Endodermal cell (in vitro differentiated cells): ENCODE measurements at places on chromosomes 7 and 10. TPM values are rescaled to one million over a fixed set of nuclear protein-coding genes. Genes with fewer than 3 reads are reported as not detected.

The LBX1 gene
- not detected in 3 replicates for total RNA-seq

The OPN1SW gene
- total RNA-seq = 0.45 TPM in 1 of 3 replicates, not detected in the others

The MACC1 gene
- total RNA-seq = 1.4 and 2.8 TPM in 2 replicates

DNA sequence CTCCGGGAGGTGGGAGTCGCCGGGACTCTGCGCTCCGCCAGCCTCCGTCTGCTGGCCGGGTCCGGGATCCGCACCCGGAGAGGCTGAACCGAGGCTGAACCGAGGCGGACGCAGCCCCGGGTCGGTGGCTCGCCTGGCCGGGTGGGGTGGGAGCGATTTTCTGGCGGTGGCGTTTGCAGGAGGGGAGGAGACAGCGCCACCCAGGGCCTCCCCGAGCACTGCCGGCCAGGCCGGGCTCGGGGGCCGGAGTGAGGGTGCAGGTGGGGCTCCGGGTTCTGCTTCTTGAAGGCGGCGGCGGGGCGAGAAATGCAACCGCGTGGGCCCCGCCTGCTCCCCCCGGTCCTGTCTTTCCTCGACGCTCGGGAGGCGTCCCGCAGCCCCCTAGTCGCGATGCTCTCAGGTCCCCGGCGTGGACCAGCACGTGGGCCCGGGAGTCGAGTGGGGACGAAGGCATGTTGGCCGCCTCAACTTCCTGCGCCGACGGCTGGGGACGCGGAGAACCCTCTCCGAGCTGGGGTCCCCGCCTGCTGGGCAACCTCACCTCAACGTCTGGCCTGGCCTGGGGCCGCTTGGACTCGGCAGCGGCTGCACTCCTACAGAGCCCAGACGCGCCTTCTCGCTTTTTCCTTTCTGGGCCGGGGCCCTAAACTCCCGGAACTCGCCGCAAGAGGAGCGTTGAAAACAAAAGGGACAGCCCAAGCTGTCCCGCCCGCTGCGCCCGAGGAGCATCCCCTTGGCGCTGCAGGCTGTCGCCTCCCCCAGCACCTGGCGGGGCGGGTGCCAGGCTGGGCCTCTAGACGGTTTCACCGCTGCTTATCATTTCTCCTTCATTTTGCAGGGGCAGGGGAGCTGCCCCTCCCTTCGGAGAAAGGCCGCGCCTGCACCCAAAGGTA lies 25.2 kb upstream of the VAX1 start:
- peak; percentile 94 for DNase-seq

DNA sequence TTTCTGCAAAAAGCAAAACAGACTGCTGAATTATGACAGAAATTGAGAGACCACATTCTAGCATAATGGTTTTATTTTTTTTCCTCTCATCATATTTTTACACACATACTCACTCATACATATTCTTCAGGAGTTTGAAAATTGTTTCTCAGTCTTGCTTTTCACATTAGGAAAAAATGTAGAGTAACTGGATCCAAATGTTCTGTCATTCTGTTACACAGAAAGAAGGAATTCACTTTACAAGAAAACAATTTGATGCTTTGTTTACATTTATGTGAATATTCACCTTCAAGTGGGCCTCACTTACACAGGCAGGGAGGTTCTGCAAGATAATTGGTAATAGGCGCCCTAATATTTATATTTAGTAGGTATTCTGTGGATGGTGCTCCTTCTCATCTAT lies 82.0 kb downstream of the ARL4A start:
- no peak for DNase-seq

DNA sequence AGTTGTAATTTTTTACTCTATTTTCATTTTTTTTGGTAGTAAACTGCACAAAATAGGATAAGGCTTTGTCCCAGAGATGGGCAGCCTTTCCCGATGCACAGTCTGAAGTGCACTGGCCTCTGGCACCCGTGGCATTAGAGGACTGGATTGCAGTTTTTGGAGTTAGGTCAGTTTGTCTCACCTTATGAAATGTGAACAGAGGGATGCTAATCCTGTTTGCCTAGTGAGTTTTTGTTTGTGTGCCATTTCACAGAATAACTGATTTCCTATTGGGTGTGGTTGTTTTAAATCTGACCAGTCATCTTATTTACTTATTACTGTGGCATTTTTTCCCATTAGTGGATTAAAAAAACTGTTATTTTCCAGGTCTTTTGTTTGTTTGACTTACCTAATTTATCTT lies 109.5 kb upstream of the GATA3 start:
- DNase-seq = no peak

DNA sequence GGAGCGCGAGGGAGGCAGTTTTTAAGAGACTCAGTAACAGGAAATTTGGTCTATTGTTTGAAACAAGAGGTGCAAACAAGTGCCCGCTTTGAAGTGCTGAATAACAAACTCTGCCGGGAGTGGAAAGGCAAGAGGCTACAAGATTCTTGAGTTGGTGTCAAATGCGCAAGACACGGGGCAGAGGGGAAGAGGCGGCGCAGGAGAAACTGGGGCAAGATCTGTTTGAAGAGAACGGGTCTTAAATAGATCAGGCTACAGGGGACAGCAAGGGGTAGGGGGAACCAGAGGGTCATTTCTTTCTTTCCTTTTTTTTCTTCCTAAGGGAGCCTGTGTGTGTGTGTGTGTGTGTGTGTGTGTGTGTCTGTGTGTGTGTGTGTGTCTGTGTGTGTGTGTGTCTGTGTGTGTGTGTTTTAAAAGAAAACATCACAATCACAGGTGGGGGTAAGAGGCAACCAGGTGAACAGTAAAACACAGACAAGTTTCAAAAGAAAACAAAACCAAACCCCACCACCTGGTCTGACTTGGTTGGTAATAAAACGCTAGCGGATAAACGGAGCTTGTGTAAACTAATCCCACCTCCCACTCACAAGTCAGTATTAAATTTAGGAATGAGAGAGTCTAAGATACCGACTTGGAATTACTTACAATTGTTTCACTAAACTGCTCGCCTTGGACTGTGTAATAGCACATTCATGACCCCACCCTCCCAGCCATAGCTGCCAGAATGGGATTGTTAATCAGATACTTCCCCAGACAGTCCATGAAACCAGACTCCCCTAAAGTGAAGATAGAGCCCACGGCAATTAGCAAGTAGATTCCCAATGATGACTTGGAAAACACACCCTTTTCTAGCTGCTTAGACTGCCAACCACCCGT lies 13.1 kb upstream of the CUX1 start:
- DNase-seq = peak; percentile 90

- DNase-seq = no peak
Observed at GRCh38 chr10:88668465-88668864, 4.2 kb downstream of the LIPF start.

DNA sequence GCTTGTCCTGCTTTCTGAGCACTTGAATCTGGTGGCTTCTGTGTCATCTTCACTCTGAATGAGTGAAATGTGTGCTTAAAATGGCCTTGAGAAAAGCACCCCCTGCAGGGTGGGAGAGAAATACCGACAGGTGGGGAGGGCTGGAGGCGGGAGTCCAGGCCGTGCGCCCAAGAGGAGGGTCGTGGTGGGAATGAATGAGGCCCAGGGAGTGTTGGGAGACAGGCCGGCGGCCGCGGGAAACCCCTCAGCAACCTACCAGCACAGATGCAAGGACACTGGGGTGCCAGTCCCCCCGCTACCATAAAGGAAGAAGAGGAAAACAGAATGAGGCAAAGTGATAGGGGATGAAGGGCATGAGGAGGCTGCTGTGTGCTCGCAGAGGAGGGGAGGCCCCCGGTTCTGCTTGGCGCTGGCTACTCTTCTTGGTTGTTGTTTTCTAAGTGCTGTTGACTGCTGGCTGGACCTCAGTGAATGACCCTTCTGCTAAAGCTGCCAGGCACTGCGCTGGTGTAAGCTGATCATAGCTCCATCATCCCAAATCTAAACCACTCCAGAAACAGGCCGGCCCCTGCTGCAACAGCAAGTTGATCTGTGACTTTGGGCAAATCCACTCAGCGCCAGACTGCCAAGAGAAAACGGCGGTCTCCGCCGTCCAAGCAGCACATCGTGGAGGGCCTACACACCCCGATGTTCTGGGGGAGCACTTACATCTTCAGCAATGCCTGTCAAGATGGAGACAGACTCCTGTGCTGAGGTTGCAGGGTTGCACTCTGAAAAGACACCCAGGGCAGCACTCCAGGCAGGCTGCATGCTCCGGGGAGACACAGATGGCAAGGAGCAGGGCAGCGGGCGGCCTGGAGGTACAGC lies 378.5 kb downstream of the DNAJB6 start:
- peak; percentile 45 for DNase-seq

DNA sequence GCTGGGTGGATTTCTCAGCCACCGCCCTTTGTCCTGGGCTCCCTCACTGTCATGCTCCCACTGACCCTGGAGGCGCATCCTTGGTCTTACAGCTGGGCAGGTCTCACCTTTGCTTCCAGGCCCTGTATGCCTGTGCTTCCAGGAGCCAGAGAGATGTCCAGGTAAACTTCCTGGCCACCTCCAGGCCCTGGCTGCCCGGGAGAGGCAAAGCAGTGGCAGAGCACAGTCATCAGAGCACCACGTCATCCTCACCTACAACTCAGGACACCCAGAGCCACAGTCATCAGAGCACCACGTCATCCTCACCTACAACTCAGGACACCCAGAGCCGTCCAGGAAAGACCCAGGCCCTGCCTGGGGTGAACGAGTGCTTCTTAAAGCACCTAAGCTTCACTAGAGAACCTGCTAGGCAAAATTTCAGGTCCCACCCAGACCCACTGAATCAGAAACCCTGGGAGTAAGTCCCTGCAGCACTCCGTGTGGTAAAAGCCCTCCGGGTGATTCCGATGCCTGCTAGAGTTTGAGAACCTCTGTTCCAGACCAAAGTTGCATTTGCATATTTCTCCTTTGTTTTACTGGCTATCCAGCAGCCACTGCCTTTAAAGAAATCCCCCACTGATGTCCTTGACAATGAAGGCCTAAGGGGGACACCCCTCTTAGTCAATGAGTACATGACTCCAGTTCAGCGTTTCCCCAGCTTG lies 62.3 kb downstream of the DLG5 start:
- no peak for DNase-seq

DNA sequence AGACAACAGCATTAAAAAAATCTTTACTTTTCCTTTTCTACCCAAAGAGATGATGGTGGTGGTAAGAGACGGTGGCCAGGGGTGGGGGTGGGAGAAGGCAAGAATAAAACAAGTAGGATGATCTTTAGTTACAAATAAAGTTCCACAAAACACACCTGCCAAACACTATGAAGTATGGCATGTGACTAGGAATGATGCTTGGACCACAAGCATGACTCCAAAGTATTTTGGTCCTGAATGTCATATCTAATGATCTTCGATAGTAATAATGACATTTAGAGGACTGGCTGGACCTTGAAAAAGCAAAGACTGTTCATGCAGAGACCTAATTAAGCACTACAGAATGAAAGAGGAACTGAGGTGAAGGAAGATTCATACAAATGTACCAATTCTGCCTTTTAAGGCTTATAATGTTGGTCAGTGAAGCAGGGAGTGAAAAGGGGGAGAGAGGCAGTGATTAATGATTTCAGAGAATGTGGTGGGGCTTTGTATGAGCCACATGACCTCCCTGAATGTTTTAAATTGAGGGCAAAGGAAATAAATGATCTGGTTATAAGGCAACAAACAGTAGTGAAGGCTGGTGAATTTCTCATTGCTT lies 29.6 kb upstream of the DKK1 start:
- DNase-seq = no peak

- no peak for DNase-seq
Observed at GRCh38 chr7:79217468-79217867, 236.0 kb downstream of the MAGI2 start.

DNA sequence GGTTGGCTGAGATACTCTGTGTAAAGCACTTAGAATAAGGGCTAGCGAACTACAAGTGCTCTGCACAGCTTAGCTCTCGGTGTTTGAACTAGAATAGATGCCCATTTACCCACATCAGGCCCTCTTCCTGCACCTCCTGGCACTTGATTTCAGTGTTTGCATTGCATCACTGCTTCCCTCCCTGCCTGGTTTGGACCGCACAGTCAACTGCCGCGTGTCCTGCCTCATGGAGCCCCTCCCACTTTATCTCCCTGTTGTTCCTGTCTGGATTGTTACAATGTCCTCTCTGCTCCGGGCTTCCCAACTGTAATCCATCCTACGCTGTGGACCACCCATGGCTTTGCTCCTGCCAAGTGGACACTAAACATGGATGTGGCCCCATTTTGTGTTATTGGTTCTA lies 2.3 kb downstream of the FAM107B start:
- no peak for DNase-seq

GRCh38 chr7:41067576-41067975 lies 635.3 kb downstream of the INHBA start:
- DNase-seq = no peak

GRCh38 chr7:82594665-82595064 lies 151.1 kb upstream of the CACNA2D1 start:
- peak; percentile 69 for DNase-seq

DNA sequence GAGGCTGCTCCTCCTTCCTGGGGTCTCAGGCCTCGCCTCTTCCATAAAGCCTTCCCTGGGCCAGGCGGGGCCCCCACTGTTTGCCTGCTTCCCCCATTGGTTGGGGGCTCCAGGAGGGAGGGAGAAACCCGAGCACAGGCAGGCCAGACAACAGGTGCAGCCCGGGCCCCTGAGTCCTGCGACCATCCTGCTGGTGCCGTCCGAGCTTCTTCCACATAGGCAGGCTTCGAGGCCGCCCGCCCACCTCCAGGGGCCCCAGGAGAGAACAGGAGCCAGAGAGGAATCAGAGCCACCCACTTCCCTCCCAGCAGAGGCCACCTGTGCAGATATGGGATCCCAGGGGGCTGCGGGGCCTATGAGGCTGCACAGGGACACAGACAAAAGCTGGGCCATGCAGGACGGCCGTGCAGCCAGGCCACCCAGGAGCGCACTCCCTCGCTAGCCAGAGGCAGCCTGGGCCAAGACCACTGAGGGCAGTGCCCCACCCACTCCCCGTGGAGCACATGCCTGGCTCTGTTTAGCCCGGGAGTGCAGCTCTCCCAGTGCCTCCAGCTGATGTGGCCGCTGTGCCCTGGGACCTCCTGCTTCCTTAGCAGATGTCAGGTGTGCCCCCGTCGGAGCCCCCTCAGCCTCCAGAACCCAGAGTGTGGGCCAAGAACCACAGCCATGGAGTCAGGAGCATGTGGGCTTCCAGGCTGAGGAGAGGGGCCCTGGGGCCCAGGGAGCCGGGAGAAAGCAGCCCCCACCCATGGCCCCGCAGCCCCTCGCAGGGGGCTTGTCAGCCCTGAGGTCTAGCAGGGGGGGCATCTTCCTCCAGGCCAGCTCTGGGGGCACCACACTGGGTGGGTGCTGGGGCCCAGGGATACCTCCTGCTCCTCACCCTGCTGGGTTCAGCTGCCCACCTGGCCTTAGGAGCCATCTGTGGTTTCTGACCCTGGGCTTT lies 59.9 kb upstream of the INPP5A start:
- peak; percentile 74 for DNase-seq

GRCh38 chr7:104048055-104048454 lies 58.6 kb upstream of the RELN start:
- DNase-seq = no peak

- no peak for DNase-seq
Observed at GRCh38 chr10:122098924-122099323, 110.0 kb downstream of the TACC2 start.

DNA sequence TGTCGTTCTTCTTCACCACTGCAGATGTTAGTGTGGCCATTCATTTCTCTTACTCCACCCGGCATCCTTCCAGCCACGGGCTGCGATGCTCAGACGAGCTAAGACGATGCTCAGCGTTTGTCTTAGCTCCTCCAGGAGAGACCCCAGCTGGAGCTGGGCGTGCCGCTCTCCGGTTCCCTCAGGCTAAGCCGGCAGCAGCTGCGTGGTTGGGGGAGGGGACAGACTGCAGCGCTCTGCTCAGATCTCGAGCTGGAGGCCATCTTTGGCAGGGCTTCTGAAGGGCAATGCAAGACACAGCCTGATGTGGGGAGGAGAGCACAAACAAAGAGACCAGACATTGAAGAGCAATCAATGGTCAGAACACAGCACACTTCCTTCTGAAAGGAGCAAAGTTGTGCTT lies 4.8 kb downstream of the INA start:
- peak; percentile 93 for DNase-seq
